ENCODE measurements at places on chromosomes 1 and 21.

DNA sequence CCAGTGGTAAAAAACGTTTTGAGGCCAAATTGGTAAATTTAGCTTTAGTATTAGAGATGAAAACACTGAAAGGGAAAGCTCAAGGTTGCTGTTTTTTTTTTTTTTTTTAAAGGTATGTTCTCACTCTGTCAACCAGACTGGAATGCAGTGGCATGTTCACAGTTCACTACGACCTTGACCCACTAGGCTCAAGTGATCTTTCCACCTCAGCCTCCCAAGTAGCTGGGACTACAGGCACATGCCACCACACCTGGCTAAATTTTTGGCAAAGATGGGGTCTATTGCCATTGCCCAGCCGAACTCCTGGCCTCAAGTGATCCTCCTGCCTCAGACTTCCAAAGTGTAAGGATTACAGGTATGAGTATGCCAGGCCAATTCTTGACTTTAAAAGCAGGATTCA lies 18.9 kb downstream of the LRIF1 start:
- DNase-seq = no peak

- no peak for DNase-seq
These were observed 2.8 kb downstream of the ZBTB8OS start for GRCh38 chr1:32647308-32648134.

DNA sequence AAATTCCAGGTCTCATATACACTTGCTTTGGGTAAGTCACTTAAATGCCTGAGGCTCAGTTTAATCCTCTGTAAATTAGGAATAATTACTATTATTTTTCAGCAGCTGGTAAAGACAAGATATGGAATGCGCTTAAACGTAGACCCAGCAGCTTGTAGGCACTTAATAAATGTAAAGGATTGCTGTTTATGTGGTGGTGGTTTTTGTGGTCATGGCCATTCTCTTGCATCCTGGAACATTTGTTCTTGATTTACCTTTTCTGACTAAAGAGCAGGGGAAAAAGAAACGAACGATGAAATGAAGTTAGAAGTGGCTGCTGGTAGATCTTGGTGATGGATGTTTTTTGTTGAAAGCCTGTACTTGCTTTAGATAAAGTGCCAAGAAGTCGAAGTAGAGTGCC lies 195.0 kb upstream of the FOXD3 start:
- no peak for DNase-seq

DNA sequence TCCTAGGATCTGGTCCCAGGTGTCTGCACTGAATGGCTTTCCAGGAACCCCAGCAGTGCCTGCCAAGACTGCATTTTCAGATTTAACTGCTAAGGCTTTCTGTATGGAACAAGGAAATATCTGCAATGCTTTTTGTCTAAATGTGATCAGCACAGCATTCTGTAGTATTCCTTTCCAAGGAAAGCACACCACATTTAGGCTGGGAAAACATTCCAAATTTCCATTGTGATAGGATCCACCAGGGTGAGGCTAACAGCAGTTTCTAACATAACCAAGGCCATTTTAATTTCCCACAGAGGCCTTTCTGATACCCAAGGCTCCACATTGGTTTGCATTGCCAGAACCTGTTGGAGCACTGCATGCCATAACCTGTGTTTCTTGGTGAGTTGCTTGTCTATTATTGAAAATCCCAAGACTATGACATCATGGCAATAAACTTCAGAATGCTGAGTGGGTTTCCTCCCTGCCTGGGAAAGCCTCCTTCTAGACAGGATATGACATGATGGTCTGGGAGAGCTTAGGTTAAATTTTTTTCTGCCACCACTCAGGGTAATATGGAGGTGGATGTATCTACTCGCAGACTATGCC lies 23.3 kb upstream of the PTGFRN start:
- no peak for DNase-seq

GRCh38 chr1:223035724-223036478 lies 107.1 kb downstream of the TLR5 start:
- DNase-seq = no peak

DNA sequence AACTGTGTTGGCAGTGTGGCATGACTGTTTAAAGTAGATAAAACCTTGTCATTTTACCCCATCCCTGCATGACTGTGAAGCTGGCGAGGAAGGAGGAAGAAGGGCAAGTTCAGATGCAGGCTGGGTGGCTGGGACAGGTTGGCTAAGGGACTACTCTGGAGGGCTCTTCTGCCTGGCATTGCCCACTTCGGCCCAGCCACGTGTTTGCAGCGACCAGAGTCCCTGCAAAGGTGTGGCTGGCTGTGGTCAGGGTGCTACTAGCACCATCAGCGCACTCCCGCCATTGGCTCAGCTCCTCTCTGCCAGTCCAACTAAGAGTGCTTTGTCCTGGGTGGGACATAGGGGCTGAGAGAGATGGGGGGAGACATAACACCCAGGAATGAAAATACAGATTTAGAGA lies 7.2 kb downstream of the C1orf115 start:
- DNase-seq = no peak

DNA sequence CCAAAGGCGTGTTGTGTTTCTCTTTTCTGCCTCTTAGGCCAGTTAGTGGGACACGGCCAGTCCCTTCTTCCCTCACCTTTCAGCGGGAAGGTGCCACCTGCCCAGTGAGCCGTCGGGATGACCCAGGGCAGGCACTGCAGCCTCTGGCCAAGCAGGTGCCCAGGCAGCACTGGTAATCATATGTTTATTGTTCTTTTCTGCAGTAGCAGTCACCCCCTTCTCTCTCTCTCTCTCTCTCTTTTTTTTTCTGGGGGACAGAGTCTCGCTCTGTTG lies 38.2 kb downstream of the CRYAA start:
- no peak for DNase-seq

GRCh38 chr1:206887701-206888100 lies 9.5 kb upstream of the IL24 start:
- DNase-seq = no peak

DNA sequence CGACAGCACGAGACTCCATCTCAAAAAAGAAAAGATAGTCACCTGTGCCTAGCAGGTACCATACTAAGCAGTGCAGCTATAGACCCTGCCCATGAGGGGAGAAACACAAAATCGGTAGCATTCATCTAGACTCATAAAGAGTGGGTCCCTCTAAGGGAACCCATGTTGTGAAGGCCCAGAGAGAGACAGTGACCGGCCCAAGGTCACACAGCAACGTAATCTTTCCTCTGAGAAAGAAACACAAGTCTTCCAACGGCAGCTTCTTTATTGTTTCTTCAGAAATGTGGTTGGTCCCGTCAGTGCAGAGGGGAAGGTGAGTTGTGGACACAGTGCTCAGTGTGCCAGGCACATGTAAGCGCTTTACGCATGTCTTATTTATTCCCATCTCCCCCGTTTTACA lies 198.6 kb upstream of the TMEM51 start:
- DNase-seq = no peak

- DNase-seq = no peak
These were observed 6.6 kb upstream of the ADORA3 start for GRCh38 chr1:111509997-111510375.

GRCh38 chr1:86499987-86500593 lies 31.4 kb downstream of the CLCA1 start:
- DNase-seq = peak; percentile 62

DNA sequence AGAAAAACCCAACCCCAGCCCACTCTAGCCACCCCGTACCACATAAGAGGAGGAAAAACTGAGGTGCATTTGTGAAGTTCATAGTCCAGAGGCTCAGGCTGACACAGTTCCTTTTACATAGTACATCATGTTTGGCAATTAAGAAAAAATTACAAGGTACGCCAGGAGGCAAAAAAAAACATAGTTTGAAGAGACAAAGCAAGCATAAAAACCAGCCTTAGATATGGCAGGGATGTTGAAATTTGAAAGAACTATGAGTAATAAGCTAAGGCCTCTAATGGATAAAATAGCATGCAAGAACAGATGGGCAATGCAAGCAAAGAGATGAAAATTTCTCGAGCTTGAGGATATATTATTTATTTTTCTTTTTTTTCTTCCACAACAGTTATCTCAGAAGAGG lies 31.9 kb downstream of the MIXL1 start:
- no peak for DNase-seq

GRCh38 chr1:217622042-217622441 lies 8.8 kb downstream of the GPATCH2 start:
- DNase-seq = no peak

DNA sequence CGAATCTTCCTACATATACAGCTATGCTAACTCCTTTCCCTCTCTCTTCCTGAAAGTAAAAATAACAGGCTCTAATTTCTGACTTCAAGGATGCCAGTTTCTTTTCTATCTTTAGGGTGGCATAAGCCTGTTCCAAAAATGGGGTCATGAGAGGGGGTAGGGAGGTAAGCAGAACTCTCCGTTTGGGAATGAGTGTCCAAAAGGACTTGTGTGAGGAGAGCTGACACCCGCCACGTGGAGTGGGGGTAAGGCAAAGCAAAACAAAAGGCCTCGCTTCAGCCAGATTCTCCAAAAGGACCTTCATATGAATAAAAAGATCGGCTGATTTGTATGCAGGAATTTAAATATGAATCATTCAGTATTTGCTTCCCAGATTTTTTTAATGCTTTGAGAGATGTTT lies 28.6 kb downstream of the PLPPR4 start:
- DNase-seq = no peak

- DNase-seq = no peak
These were observed 9.2 kb downstream of the DMRTB1 start for GRCh38 chr1:53468374-53468773.

DNA sequence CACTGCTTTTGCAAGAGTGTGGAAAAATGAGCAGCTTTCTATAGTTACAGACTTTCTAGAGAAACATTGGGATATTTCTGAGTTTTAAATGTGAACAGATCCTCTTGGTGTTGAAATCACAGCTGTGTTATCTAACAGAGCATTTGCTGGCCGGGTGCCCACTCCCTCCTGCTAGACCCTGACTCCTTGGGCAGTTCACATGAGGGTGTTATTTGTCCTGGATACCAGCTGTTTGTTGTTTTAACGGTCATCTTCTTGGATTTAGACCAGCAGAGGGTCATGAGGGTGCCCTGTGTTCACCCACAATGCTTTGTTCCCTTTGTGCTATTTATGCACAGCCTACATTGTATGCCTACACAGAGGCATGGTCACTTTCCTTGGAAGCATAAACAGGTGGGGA lies 67.1 kb downstream of the CENPF start:
- no peak for DNase-seq

DNA sequence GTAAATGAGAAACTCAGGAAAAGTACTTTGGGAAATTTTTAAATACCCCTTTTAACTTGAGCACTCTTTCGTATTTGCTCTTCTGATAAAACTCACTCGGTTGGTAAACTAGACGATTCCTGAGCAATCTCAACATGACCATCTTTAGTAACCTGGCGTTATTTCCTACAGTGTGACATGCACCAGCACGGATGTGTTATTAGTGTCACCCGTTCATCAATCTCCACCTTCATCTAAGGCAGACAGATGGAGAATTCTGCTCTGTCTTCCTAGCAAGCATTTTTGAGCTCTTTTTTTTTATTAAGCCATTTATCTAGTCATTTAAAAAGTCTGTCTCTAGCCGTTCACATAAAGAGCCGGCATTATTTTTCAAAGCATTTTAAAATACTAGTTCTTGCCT lies 155.2 kb downstream of the DISP1 start:
- peak; percentile 54 for DNase-seq

- no peak for DNase-seq
These were observed 607.0 kb downstream of the AGBL4 start for GRCh38 chr1:49416758-49417157.

- DNase-seq = peak; percentile 46
These were observed 1.1 kb upstream of the GADD45A start for GRCh38 chr1:67683766-67684525.

- no peak for DNase-seq
These were observed 57.3 kb downstream of the SLC25A24 start for GRCh38 chr1:108142773-108143394.

- DNase-seq = no peak
These were observed 43.1 kb downstream of the OPRD1 start for GRCh38 chr1:28855046-28855445.

GRCh38 chr1:245156736-245157505 lies 2.1 kb downstream of the KIF26B start:
- peak; percentile 40 for DNase-seq

- DNase-seq = no peak
These were observed 109.7 kb upstream of the HP1BP3 start for GRCh38 chr1:20896826-20897225.

- DNase-seq = no peak
These were observed 650.0 kb upstream of the RGS18 start for GRCh38 chr1:191508239-191508638.

GRCh38 chr1:173330149-173330951 lies 123.2 kb upstream of the TNFSF4 start:
- DNase-seq = no peak

DNA sequence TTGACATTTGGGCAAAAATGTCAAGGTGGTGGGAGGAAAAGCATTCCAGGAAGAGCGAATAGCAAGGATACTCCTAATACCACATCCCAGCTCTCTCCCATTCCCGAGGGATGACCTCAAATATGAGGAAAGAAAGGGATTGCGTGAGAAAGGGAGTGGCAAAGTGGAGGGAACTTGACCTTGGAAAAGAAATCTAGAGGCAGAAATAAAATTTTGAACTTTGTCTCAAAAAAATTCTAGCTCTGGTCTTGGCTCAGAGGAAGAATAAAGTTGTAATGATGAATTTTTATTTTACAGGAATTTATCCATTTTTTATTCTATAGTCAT lies 127.8 kb downstream of the TBX19 start:
- DNase-seq = no peak

- DNase-seq = no peak
These were observed 111.3 kb downstream of the TGFBR3 start for GRCh38 chr1:91774520-91775203.

DNA sequence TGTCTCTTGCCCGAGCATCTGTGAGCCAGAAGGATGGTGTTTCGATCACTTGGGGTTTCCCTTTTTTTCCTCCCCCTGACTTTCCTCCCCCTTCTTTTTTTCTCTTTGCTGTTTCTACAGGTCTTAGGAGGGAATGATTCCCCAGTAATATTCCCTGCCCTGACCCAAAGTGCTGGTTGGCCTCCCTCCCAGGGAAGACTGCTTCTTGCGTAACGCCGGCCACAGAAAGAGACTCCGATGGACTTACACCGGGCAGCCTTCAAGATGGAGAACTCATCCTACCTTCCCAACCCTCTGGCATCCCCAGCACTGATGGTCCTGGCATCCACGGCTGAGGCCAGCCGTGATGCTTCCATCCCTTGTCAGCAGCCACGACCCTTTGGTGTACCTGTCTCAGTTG lies 6.8 kb downstream of the RNF220 start:
- no peak for DNase-seq

GRCh38 chr21:35559128-35559828 lies 501.0 kb downstream of the SETD4 start:
- DNase-seq = no peak

- DNase-seq = no peak
These were observed 14.4 kb downstream of the UROD start for GRCh38 chr1:45026446-45026845.
